CD4-positive, alpha-beta T cell treated with Interleukin-15 for 1 hour (primary cell): ENCODE measurements at places on chromosomes 12 and 14.

GRCh38 chr12:4579305-4580102, 17.5 kb downstream of the DYRK4 start:
- no peak for DNase-seq

- DNase-seq: no peak
Measured at GRCh38 chr14:91649930-91650329, 82.0 kb downstream of the CATSPERB start.

- no peak for DNase-seq
Measured at GRCh38 chr12:107243341-107243740, 150.0 kb upstream of the CRY1 start.

DNA sequence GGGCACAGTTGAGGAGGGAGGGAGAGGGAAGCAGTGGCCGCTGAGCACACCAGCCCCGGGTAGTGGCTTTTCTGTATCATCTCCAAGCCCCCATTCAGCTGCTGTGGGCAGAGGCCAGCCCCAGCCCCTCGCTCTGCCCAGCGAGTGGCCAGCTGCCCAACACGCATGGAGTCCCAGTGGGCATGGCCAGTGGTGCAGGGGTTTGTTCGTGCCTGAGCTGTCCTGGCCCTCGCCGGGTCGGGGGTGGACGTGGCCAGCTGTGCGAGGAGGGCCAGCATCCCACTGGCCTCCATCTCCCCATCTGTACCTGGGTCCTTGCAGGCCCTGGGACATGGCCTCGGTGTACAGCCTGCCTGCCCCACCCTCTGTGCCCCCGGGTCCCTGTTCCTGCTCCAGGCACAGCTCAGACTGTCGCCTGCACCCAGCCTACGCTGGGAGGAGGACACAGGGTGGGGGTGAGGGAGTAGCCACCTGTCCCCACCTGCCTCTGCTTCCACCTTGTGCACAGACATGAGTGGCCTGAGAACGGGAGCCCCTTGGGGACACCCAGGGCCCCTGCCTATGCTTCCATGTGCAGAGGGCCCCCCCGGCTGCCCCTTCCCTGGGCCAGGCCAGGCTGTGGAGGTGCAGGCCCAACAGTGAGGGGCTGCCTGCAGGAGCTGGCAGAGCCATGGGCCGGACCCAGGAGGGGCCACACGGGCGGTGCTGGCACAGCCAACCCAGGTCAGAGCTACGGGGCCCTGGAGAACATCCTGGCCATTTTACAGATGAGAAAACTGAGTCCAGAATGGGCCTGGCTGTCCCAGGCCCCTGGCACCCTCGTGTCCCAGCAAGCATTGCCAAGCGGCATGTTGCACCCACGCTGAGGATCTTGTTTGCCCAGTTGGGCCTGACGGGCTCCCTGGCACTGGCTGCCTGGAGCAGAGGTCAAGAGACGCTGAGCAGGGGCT, 4.3 kb downstream of the INF2 start:
- no peak for DNase-seq

DNA sequence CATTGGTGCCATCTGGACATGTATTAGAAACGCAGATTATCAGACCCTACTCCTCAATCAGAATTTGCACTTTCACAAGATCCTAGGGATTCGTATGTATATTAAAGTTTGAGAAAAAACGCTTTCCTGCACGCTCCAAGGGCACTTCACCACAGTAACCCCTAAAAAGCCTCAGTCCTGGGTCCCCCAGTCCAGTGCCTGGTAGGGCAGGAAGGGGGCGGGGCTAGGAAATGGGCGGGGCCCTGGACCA, 369 bp downstream of the DEPDC4 start:
- DNase-seq: no peak

GRCh38 chr14:56782711-56783110, 27.6 kb downstream of the OTX2 start:
- no peak for DNase-seq

DNA sequence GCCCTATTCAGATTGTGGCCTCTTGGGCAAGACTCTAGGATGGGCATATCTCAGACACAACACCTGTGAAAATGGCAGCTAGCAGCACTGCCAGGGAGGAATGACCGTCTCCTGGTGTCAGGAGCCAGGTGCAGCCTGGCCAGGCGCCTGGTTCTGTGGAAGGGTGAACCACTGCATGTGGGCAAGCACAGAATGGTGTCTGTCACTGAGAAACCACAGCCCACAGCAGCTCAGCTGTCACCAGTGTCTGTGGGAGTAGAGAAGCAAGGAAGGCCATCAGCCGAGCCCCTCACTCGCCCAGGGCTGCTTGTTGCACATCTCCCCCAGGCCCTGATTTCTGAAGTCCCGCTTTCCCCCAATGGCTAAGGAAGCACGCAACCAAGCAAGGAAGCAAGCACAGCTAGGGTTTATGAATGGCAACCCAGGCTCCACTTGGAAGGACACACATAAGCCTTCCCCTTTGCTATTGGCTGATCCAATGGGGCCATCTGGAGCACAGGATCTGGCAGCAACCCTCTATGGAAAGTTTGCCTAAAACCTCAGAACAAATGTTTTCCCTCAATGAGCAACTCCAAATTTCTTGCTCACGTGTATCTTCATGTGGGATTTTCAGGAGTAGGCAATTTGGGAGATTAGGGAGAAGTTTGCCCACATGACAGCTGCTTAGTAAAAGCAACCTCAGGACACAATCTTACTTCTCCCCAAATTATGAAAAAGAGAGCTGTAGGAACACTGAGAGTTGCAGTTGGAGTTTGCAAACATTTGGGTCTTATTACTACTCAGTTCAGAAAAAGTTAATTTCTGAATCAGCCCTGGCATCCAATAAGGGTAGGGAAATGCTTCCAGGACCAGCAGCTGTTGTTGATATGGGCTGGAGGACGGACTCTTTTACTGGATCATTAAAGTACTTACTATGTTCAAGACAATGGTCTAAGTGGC, 44.7 kb downstream of the GPHB5 start:
- no peak for DNase-seq

DNA sequence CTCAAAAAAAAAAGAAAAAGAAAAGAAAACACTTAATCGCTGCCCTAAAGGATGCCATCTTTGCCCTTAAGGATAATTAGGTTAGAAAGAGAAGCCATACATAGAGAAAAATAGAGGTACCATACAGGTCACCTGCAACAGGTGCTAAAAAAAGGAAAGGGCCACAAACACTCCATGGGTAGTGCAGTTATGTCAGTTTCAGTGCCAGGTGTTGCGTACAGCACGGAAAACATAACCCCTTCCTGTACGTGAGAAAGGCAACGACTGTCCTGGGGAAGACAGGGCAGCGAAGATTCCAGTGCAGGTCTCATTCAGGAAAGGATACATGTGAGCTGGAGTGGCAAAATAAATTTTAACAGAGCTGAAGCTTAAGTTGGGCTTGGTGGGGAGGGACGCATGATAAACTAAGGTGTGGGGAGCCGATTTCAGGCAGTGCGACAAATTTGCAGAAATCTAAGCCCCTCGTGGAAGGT, 553 bp upstream of the DAZAP2 start:
- DNase-seq: no peak

GRCh38 chr14:99871771-99872170, 78.6 kb downstream of the EML1 start:
- no peak for DNase-seq

DNA sequence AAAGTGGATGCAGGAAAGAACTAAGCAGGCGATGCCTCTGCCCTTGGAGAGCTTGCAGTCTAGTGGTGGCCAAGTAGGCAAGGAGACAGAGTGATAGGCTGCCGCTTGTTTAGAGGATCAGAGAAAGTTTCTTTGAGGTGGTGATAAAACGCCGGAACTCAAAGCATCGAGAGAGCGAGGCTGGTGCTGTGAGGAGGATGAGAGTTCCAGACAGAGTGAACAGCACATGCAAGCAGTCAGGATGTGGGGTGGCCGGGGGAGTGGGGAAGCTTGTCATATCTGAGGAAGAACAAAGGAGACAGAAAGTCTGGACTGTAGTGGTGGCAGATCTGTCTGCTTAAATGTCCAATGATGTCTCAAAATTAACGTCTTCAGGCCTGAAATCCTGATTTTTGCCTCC, 319.7 kb downstream of the SNAPC1 start:
- no peak for DNase-seq

- no peak for DNase-seq
Measured at GRCh38 chr14:93792391-93792790, 4.1 kb upstream of the PRIMA1 start.

GRCh38 chr12:115400011-115400410, 716.0 kb upstream of the TBX3 start:
- DNase-seq: no peak

DNA sequence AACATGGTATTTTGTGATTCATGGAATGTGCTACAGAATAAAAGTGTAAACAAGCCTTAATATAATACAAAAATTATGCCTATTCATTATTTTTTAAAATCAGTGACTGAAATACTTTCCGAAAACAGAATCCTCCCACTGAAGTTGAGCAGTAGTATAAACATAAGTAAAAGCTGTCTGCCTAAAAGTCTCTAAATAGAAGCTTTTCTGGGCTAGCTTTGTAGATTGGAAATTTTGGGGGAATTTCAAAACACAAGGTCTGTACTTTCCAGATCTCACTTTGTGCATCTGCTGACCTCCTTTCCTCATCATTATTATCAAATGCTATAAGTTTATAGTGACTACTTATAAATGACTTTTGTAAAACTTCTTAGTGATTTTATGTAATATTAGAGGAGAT, 80.4 kb upstream of the TRHDE start:
- no peak for DNase-seq

DNA sequence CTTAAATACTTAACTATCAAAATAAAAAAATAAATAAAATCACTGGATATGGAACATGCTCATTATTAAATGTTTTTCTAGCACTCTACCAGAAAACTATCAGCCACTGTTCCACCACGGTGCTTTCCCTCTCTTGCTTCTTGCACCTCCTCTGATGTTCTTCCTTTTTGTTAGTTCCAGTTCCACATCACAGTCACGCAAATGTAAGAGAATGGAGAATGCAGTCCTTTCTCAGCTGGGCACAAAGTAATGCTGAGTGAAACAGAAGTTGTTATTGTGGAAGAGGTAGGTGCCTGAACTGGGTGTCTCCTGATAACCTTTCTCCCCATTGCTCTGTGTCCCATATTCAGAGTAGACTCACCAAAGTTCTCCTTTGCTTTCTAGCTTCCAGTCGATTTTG, 1116.9 kb upstream of the TMEM132C start:
- no peak for DNase-seq

- DNase-seq: no peak
Measured at GRCh38 chr14:96380735-96381134, 11.2 kb upstream of the AK7 start.

DNA sequence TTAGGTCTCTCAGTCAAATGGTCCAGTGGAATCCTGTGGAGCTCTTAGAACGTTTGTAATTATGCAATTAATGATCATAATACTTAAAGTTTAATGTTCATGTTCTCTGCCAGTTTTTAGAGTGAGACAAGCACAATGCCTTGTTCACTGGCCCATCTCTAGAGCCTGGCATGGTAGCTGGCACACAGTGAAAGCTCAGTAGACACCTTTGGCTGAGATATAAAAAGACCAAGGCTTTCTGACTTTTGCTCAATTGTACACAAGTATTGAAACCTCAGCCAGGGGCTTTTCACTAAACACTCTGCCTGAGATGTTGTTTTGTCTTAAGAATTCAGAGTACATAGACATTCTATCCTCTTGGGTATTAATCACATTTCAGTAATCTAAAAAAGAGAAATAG, 241.8 kb upstream of the ATP2B1 start:
- DNase-seq: peak; percentile 23

DNA sequence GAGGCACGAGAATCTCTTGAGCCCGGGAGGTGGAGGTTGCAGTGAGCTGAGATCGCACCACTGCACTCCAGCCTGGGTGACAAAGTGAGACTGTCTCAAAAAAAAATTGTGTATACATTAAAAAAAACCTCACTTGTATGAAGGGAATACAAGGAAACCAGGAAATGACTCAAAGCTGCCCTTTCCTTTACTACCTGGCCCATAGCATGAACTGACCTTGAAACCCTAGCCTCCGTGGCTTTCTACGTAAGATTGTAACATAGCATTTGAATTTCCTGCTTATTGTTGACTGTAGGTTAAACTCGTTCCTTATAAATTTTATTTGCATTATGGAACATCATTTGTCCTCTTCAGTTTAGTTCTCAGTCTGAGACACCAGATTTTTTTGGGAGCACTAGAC, 9.1 kb upstream of the DDX47 start:
- DNase-seq: no peak

GRCh38 chr14:95911456-95911855, 34.8 kb downstream of the TUNAR start:
- no peak for DNase-seq

- no peak for DNase-seq
Measured at GRCh38 chr14:104205781-104206180, 67.4 kb downstream of the KIF26A start.

DNA sequence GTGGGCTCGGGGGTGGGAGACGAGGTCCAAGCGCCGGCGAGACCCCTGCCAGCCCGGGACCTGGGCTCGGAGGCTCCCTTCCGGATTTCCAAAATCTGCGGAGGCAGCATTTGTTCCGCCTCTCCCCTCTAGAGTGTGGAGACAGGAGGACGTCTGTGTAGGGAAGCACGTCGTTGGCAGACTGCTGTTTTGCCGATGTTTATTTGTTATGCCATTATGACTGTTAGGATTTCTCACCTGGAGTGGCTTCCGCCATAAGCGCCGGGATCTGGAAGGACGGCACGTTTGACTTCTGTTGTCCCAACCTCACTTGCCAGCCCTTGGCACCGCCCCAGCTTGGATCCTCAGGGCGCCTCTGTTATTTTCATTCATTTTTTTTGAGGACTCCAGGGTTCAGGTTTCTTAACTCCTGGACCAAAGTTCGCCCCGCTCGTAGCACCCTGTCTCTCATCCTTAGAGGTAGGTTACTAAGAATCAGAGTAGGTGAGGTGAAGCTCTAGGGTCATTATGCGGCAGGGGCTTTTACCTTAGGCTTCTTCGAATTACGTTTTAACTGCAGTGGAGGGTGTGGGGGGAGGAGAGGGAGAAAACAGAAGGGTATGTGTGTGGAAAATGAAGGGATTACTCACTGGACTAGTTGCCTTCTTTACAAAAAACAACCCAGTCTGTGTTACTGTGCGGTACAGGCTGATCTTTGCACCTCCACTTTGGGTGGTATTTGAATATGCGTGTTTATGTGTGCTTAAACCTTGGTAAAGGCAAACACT, 547 bp upstream of the PYGL start:
- no peak for DNase-seq

GRCh38 chr12:51817027-51817953, 31.2 kb downstream of the FIGNL2 start:
- no peak for DNase-seq

- no peak for DNase-seq
Measured at GRCh38 chr14:56145181-56145769, 27.1 kb downstream of the PELI2 start.
